ENCODE measurements at places on chromosomes 4 and X. TPM values are rescaled to one million over a fixed set of nuclear protein-coding genes. Genes with fewer than 3 reads are reported as not detected.

- DNase-seq, result no peak
Observed at GRCh38 chr4:88514557-88515511, 8.7 kb downstream of the PYURF start.

DNA sequence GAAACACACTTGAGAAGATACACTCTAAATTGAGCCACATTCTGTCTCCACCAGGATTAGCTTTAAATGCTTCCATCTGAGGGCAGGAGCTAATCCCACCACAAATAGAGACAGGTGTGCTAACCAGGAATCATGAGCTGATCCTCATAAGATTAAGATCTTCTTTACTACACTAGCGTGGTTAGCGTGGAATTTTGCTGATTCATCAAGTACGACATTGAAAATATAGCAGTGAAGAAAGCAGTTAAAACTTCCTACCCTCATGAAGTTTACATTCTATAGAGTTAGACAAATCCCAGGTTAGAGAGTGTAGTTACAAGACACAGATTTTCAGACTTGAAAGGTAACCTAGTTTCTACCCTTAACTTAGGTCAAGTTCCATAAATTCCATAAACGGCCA is 5.3 kb upstream of the APELA start:
- no peak for DNase-seq

GRCh38 chr4:57437649-57438048 is 327.5 kb upstream of the IGFBP7 start:
- no peak for DNase-seq

DNA sequence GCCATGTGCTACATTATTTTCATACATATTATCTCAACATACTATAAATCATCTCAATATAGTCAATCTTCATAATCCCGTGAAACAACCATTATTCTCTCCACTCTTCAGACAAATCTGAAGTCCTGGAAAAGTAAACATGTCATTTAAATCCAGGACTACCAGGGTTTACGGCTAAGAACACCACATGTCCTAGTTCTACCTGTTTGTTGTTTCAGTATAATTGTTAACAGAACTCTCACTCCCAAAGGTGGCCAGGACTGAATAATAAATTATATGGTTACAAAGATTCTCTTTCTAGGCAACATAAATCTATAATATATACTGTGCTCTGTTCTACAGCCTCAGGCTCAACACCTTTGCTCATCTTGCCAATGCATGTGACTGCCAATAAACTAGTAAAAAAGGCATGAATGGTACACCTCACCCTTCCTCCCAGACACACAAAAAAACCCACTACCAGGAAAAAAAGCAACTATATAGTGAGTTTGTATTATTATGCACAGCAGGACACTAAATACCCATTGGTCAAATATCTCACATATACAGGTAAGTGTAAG is 20.1 kb downstream of the EIF4E start:
- DNase-seq, result no peak

GRCh38 chrX:76821276-76821675 is 393.8 kb downstream of the MAGEE1 start:
- no peak for DNase-seq

DNA sequence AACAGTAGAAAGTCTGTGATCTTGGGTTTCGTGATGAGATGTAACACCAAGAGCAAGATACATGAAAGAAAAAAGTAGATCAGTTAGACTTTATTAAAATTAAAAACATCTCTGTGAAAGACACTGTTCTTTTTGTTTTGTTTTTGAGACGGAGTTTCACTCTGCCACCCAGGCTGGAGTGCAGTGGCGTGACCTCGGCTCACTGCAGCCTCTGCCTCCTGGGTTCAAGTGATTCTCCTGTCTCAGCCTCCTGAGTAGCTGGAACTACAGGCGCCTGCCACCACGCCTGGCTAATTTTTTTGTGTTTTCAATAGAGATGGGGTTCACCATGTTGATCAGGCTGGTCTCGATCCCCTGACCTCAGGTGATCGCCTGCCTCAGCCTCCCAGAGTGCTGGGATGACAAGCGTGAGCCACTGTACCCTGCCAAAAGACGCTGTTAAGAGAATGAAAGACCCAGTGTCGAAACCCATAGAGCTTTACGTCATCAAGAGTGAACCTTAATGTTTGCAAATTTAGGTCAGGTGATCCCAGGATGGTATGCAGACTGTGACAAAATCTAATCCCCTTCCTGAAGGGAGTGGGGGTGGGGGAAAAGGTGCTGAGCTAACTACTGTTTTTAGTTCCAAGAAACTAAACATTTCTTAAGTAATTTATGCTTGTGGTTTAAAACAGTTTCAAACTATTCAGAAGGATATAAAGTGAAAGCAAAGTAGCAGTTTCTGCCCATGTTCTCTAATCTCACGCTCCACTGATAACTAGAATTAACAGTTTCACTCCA is 8.0 kb downstream of the OFD1 start:
- DNase-seq, result no peak

- no peak for DNase-seq
Observed at GRCh38 chr4:97027728-97028410, 1115.4 kb downstream of the STPG2 start.

DNA sequence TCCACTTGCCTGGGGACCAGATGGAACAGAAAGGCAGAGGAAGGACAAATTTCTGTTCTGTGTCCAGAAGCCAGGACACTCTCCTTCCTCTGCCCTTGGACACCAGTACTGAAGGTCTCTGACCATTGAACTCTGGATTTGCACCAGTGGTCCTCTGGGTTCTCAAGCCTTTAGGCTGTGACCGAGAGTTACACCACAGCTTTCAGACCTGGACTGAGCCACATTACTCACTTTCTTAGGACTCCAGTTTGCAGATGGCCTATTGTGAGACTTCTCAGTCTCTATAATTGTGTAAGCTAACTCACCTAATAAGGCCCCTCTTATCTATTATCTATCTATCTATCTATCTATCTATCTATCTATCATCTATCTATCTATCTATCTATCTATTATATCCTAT is 295.3 kb upstream of the GALNTL6 start:
- DNase-seq, result no peak

DNA sequence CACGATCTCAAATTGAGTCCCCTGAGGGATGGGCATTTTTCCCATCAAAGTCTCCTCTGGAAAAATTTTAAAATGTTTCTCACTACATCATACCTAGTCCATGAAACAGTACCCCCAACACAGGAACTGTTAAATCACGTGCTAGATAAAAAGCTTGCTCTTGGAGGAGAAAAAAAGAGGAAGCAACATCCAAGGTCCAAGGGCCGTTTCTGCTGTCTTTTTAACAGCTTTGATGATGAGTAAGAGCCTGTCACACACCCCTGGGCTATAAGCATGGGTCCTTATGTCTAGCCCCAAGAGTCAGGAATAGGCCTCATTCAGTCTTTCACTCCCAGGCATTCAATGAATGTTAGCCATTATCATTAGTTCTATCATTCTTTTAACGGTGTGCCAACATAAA is 128.9 kb downstream of the SH3KBP1 start:
- DNase-seq, result no peak

DNA sequence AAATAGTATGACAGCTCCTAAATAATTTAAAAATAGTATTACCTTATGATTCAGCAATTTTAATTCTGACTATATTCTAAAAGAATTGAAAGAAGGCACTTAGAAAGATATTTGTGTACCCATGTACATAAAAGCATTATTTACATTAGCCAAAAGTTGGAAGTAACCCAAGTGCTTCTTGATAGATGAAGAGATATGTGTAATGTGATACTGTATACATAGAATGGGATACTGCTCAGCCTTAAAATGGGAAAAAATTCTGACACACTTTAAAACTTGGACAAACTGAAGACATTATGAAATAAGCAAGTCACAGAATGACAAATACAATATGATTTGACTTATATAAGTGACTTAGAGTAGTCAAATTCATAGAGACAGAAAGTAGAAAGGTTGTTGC is 112.2 kb downstream of the IDS start:
- DNase-seq, result no peak

- DNase-seq, result no peak
Observed at GRCh38 chr4:185247151-185247550, 37.8 kb downstream of the SNX25 start.

- DNase-seq, result peak; percentile 78
Observed at GRCh38 chr4:2047031-2047660, 12.0 kb upstream of the NAT8L start.

- no peak for DNase-seq
Observed at GRCh38 chr4:47862297-47862696, 24.4 kb upstream of the CORIN start.

GRCh38 chr4:148263802-148264201 is 178.4 kb downstream of the NR3C2 start:
- DNase-seq, result no peak

DNA sequence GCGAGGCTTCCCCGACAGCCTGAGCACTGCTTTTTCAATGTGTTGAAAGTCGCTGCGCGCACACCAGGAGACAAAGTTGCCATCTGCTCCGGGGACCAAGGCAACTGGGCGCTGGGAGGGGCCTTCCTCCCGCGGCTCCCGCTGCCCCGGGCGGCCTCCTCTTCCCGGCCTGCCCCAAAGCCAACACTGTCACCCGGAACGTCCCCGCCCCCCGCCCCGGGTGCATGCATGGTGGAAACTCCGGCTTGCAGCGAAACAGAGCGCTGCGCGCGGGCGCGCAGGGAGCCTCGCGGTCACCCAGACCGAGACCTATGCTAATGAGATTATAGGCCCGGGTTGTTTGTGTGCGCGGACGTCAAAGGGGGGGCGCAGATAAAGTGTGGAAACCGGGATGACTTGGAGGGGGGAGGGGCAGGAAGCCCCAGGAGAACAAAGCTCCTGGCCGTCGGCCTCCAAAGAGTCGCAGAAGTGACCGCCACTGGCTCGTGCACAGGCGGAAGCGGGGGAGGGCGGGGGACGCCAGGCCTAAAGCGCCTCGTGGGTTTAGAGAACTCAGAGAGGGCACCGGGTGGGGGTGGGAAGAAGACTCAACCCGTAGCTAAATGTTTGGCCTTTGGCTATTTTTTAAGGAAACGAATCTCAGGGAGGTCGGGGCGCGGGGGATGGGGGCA is 88.8 kb downstream of the BCOR start:
- no peak for DNase-seq

GRCh38 chr4:181685461-181685860 is 557.7 kb upstream of the TENM3 start:
- DNase-seq, result no peak

DNA sequence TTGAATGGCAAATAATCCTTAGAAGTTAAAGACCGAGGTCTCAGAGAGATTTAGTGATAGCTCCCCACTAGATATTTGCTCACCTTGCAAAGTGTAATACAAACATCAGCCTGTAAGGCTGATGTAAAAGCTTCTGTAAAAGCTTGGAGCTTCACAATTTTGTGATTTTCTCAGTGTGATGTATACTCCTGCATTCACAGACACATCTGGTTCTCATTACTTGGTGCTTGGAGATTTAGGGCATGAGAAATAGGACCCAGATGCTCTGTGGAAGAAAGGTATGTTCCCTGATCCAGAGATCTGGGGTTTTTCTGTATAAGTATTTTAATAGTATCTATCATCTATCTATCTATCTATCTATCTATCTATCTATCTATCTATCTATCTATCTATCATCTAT is 1664.3 kb downstream of the C4orf33 start:
- DNase-seq, result no peak

DNA sequence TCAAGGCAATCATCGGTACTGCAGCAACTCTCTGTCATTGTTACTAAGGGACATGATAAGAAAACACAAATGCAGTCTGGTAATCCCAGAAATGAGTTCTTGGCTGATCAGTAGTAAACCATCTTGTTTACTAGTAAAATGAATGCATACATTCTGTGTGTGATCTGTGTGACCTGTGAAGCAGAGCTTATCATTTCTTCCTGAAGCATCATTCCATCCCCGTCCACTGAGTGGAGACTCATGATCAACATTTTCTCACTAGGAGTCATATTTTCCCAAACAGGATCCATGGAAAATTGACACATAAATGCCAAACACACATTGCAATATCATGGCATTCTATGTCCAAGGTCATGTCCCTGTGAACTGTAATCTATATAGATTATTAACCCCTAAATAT is 226.1 kb downstream of the ANKRD50 start:
- no peak for DNase-seq

GRCh38 chr4:58502839-58503238 is 1392.7 kb upstream of the IGFBP7 start:
- no peak for DNase-seq

DNA sequence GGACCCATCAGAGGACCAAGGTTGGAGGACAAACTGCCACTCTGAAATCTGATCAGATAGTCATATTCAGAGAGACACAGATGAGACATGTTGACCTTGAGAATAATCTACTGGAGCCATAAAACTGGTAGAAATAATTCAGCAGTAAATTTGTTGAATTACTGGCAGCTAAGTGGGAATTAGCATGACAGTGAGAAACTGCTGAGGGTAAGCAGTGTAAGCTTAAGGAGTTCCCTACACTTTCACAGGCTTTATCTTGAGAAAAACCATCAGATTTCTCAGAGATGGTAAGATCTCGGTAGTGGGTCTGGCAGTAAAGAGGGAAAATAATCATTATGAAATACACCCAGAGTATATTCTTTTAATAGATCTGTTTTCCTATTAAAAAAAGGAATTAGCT is 213.7 kb downstream of the TECRL start:
- no peak for DNase-seq

MGAT4D gene
- not detected for total RNA-seq

TLR6 gene
- total RNA-seq, result 4.0 TPM

FAM50A gene
- 37.0 TPM for total RNA-seq

EDA gene
- total RNA-seq, result 3.1 TPM

PPP1R2C gene
- total RNA-seq, result not detected

KCNIP4 gene
- total RNA-seq, result not detected

MAGIX gene
- 16.5 TPM for total RNA-seq

TMSB15C gene
- 0.44 TPM for total RNA-seq

PRRG1 gene
- total RNA-seq, result 5.5 TPM

Measured in lower leg skin (tissue), 4 donors.